ENCODE measurements at places on chromosomes 7 and 10.
A peak's percentile ranks its signal among the peaks of the same experiment; 100 is the strongest.

GRCh38 chr7:73880755-73881328 is 19.9 kb downstream of the TMEM270 start:
- DNase-seq = no peak

DNA sequence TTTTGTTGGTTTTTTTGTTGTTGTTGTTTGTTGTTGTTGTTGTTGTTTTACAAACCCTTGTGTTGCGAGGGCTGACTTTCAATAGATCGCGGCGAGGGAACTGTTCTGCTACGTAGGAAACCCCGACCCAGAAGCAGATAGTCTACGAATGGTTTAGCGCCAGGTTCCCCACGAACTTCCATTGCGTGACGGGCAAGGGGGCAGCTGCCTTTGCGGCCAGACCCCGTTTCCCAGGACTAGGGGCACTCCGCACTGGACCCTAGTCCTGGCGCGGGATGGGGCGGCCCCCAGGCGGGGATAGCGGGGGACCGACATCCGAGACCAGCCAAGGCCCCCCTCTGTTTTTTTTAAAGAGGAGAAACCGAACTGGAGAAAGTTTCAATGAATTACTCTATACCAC is 119.6 kb downstream of the LRRTM3 start:
- no peak for DNase-seq

GRCh38 chr10:90911133-90912051 is 9.5 kb downstream of the ANKRD1 start:
- DNase-seq = peak; percentile 72

DNA sequence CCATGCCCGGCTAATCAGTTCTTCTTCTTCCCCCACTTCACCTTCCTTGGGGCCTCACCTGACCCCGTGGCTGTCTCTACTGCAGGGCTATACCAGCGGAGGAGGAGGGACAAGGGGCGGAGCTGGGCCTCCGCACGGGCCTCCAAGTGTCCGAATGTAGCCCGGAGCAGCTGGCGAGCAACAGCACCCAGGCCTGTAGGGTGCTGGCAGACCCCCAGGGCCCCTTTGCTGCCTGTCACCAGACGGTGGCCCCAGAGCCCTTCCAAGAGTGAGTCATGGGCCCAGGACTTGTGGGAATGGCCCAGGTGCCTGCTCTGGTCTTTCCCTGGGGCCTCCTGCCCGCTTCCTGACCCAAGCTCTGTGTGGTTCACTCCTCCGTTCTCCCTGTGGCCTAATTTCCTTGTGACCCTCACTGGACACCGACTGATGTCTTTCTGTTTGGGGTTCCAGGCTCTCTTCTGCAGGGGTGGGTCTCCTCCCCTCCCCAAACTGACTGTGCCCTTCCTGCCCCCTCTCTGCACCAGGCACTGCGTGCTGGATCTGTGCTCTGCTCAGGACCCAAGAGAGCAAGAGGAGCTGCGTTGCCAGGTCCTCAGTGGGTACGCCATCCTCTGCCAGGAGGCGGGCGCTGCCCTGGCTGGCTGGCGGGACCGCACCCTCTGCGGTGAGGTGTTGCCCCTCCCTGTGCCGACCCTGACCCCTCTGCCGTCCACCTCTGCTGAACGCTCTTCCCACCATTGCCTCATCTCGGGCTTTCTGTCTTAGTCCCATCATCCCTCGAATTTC is 35.2 kb downstream of the EPHB4 start:
- no peak for DNase-seq

- no peak for DNase-seq
Measured at GRCh38 chr7:48380921-48381320, 209.7 kb downstream of the ABCA13 start.

GRCh38 chr10:19728376-19728775 is 87.9 kb upstream of the PLXDC2 start:
- DNase-seq = no peak

DNA sequence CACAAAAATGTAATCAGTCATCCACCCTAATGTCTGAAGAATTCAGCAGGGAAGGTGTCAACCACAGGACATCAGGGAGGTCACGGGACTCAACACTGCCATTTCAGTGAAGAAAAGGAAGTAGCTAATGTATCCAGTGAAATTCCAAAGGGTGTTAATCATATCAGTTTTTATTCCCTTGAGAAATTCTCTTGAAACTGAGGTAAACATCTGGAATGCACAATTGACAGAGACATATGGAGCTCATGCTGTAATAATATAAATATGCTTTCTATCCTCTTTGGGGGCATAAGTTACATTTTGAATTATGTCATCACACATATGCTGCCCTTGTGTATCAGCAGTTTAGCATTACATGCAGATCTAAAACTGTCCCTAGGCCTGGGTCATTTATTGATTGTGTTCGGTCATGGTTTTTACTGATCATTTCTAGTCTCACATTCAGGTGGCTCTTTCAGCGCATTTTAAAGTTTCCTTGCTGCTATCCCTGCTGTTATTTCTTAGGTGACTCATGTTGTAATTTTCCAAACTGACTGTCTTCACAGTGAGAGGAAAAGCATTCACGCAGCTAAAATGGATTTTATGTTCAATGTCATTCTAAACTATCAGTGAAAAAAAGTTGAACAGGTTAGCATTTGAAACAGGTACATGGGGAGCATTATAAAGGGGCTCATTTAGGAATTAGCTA is 273.9 kb downstream of the TSPAN12 start:
- DNase-seq = no peak

- peak; percentile 23 for DNase-seq
Measured at GRCh38 chr10:56586461-56586891, 225.4 kb upstream of the ZWINT start.

Data from iPS-NIHi11 (cell line).